ENCODE measurements at places on chromosomes 3 and 15.

GRCh38 chr15:84821501-84822021 lies 4.4 kb downstream of the ALPK3 start:
- DNase-seq, result no peak

DNA sequence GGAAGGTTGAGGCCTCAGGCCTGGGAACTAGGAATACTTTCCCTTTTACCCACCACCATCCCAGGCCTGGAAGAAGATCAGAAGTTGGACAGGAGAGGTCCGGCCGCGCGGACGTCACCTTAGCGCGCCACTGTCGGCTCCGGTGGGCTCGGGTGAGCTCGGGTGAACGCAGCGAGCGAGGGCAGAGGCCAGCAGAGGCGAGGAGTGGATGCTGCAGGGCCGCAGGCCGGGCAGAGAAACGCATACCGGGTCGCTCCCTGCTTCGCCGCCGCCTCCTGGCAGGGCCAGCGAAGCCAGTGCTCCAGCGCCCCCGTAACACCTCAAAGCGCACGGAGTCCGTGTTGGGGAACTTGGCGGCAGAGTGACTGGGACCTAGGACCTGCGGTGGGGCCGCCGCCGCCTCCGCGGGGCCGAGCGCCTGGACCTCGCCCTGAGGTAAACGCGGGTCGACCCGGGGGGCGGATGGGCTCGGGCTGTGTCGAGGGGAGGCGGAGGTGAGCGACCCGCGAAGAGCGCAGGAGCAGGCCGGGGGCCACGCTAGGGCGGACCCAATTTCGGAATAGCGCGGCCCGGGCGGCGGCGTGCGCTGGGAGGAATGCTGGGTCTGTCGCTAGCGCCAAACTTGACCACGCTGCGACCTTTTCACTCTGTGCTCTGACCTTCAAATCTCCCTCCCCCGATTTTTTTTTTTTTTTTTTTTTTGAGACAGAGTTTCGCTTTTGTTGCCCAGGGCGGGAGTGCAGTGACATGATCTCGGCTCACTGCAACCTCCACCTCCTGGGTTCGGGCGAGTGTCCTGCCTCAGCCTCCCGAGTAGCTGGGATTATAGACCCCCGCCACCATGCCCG lies 1.6 kb downstream of the CYP11A1 start:
- peak; percentile 83 for DNase-seq

DNA sequence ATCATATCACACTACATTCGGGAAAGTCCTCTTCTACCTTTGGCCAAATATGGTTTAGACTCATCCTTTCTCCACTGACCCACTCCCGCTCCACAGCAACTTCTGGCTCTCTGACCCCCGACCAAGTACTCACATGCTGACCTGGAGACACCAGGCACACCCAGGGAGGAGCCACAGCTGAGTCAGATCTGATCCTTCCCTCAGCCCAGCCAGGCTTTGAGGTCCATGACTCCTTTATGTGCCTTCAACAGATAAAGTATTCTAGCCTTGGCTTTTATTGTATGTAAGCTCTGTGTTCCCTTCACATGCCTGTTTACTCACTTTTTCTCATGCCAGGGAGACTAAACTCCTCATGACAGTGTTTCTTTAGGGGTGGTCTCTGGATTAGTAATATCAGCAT lies 166.9 kb upstream of the UMPS start:
- DNase-seq, result no peak

GRCh38 chr15:67242708-67243111 lies 11.8 kb downstream of the AAGAB start:
- no peak for DNase-seq

- DNase-seq, result no peak
Measured at GRCh38 chr15:101692801-101693598, 31.3 kb downstream of the TARS3 start.

DNA sequence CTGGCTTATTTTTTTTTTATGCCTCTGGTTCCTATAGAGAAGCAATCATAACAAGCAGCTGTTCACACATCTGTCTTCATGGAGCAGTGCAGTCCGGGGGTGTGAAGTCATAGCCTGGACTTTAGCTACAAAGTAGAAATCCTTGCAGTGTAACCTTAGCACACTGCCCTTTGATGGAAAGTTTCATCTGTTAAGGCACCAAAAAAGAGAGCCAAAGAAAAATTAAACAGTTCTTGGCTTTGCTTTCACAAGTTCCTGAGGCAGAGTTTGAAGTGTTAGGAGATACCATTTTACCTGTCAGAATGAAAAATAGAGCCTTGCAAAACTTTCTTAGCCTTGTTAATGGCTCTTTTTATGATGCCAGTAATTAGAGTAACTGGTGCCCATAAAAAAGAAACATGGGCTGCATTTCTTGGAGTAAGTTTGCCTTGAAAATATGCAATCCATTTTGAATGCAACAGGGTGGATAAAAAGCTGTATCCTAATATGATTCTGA lies 84.1 kb downstream of the PIK3R4 start:
- DNase-seq, result no peak

DNA sequence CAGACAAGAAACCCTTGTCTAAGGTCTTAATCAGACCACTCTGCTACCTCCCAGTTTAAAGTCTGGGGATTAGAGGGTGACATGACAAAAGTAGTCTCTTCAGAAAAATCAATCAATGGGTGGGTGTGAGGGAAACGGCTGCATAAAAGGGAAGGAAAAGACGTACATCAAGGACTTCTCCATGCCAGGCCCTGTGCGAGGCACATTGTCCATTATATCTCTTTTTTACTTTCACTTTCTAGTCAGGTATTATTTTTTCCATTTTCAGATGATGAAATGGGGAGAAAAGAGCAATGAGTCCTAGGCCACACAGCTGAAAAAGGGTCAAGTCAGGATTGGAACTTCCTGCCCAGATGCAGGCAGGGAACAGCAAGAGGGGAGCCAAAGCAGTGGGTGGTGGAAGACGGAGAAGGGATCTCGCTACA lies 4.6 kb upstream of the CX3CR1 start:
- DNase-seq, result no peak

- DNase-seq, result no peak
Measured at GRCh38 chr3:66452303-66453011, 48.4 kb downstream of the LRIG1 start.

DNA sequence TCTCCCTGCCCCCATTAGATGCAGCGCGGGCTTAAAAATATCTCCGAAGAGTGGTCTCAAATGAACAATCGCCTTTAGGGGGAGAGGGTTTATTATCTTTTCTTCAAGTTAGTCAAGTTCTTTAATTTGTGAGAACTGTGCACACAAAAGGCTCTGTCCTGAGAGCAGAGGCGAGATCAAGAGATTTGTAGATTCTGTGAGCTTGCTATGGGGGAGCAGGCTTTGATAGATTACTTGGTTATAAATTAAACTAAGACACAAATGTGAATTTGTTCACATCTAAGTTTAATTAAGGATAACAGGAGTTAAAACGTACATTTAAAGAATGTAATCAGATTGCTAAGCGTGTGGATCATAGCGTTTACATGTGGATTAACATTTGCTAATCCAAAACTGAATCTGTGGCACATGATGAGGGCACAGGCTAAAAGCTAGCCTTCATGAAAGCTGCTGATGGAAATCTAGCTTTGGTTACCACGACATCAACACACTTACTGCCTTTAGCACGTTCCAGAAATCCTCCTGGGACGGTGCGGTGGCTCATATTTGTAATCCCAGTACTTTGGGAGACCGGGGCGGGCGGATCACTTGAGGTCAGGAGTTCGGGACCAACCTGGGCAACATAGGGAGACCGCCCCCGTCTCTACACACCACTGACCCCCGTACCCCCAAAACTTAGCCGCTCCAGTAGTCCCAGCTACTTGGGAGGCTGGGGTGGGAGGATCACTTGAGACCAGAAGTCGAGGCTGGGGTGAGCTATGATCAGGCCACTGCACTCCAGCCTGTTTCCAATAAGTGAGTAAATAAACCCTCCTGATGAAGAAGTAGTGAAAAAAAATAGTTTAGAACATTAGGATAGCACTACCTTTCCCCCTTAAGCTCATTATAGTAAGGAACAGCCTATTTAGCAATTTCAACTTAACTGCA lies 1.0 kb upstream of the PRTG start:
- no peak for DNase-seq

GRCh38 chr3:195760345-195761122 lies 39.8 kb downstream of the MUC20 start:
- DNase-seq, result no peak

GRCh38 chr3:59391131-59391530 lies 341.3 kb upstream of the CFAP20DC start:
- DNase-seq, result no peak

DNA sequence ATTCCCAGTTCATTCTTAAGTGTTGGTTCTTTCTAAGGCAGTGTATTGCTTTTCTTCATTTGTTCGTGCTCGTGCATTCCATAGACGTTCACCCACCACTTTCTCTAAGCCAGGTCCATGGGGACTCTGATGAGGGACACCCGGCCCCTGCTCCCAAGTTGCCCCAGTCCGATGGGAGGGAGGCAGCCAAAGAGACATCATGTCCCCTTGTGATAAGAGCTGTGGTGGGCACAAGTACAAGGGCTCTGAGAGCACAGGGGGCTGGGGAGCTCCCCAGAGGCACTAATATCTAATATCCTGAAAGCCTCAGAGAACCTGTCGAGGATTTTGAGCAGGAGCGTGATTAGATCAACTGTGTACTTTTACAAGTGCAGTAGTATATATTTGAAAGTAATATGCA lies 6.3 kb downstream of the SPSB4 start:
- DNase-seq, result no peak

DNA sequence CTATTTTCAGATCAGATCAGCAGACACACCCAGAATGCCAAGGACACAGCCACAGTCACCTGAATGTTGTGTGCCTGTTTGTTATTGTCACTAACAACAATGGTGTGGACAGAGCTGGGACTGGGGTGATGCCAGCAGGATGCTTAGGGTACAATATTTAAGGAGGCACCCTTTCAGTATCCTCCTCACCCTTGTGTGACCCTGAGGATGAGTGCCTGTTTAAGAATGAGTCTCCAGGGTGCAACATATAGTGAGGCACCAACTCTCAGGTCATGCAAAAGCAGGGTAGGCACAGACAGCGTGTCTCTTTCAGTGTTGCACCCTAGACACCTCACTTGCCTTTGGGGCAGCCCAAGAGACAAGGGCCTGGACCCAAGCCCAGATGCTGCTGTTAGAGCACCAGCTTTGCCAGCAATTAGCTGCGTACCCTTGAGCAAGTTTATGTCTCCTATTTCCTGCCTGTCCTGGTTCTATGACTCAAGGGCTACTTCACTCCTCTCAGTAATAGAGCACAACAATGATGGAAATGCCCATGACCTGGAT lies 122.6 kb downstream of the AQP9 start:
- no peak for DNase-seq

GRCh38 chr3:182276512-182276911 lies 516.8 kb upstream of the ATP11B start:
- DNase-seq, result no peak

DNA sequence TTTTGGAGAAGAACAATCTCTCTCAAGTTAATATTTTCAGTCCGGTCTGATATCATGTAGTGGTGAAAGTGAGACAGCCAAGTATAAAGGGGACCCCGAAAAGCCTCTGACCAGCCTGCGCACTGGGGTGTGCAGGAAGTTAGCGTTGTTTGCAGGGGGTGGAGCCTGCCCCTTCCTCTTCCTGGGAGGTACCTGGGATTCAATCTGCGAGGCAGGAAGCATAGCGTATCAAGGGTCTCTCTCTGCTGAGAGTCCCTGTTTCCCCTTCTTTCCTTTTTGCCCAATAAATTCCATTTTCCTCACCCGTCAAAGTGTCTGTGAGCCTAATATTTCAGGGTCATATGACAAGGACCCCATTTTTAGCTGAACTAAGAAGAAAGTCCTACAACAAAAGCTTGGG lies 44.8 kb upstream of the CBLB start:
- no peak for DNase-seq

- DNase-seq, result no peak
Measured at GRCh38 chr15:34644061-34644460, 60.6 kb upstream of the GOLGA8B start.

DNA sequence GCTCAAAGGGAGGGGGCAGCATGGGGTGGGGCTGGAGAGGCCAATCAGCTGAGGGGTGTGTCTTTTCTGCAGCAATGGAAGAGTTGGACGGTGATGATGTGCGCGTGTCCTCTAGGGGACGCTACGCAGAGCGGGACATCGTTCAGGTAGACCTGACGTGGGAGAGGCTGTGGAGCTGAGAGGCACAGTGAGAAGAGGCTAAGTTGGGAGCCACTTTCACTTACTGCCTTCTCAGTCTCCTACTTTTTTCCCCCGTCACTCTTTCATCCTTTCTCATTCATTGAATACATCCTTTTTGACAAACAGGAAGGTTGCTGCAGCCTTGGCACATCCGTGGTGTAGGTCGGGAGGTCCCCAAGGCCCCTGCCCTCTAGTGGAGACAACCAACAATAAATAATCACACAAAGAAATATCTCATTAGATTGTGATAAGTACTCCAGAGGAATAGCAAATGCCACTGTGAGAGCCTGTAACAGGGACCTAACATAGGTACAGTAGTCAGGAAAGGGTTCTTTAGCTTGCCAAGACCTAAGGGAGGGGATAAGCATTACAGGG lies 4.4 kb upstream of the BRPF1 start:
- DNase-seq, result peak; percentile 64

- DNase-seq, result no peak
Measured at GRCh38 chr15:90099868-90100831, 2.1 kb downstream of the IDH2 start.

DNA sequence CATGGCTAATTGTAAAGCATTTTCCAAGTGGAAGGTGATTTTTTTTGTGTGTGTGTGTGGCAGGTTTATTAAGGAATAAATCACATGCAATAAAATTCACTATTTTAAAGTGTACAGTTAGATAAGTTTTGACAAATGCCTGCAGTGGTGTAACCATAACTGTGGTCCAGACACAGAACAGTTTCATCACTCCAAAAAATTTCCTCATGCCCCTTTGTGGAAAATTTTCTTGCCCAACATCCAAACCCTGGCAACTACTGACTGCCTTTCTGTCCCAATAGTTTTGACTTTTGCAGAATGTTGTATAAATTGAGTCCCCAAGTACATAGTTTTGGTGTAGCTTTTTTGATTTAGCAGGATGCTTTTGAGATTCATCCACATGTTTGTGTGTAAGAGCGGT lies 135.1 kb upstream of the KLHL25 start:
- DNase-seq, result no peak

DNA sequence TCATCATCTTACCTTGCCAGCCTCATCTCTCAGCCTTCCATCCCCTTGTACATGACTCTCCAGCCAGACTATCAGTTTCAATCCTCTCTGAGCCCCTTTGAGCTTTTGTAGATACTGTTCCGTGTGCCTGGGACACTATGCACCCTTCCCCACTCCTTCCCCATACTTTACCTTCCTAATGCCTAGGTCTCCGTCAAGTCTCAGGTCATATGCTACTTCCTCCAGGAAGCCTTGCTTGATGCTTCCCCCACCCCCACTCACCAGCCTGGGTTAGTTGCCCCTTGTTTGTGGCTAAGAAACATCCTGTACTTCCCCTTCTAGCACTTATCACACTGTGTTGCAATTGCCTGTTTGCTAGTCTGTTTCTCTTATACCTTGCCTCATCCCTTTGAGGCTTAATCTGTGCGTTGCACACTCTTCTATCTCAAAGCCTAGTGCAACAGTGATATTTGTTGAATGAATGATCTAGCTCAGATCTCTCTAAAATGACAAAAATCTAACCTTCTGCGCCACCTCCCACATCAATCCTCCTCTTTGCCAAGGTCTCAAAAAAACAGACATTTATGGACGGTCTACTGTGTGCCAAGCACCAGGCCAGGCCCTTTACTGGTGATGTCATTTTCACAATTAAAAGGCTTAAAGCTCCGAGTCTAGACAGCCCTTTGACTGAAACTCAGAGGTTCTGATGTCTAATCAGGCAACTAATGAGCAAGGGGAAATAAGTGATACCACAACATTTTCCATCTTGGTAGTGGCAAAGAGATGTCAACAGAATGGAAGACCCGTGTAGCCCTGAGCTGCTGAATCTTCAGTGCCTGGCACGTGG lies 6.5 kb upstream of the USP3 start:
- no peak for DNase-seq
